ENCODE measurements at places on chromosomes 13 and 19.

DNA sequence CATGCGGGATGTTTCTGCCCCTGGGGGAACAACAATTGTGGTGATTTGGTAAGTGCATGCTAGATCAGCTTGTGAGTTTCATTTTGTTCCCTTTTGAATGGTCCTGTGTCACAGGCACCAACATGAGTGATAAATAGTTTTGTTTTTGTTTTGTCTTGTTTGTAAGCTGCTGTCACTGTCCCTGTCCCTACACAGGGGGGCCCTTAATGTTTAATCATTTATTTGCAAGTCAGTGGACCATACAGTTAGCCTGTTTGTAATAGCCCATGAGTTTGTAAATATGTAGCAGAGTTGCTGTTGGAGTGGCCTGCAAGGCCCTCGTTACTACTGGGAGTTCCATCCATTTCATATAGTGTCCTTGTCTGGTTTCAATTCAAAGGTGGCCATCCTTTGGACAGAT lies 979.6 kb upstream of the SPRY2 start:
- DNase-seq = no peak

DNA sequence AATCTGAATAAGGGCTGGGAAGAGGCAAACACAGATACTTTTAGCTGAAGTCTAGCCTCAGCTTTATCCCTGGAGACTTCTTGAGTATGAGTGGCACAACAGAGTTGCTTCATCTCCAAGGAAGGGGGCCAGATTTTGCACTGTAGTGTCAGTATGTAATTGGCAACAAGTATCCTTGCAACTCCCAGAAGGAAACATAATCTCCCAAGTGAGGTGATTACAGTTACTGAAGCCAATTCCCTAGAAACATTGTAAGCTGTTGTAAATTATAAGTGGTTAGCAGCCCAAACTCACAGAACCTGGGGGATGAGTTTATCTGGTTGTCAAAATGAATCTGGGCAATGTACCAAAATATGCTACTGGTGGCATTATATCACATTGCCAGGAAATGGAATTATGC lies 2065.7 kb upstream of the PCDH20 start:
- no peak for DNase-seq

DNA sequence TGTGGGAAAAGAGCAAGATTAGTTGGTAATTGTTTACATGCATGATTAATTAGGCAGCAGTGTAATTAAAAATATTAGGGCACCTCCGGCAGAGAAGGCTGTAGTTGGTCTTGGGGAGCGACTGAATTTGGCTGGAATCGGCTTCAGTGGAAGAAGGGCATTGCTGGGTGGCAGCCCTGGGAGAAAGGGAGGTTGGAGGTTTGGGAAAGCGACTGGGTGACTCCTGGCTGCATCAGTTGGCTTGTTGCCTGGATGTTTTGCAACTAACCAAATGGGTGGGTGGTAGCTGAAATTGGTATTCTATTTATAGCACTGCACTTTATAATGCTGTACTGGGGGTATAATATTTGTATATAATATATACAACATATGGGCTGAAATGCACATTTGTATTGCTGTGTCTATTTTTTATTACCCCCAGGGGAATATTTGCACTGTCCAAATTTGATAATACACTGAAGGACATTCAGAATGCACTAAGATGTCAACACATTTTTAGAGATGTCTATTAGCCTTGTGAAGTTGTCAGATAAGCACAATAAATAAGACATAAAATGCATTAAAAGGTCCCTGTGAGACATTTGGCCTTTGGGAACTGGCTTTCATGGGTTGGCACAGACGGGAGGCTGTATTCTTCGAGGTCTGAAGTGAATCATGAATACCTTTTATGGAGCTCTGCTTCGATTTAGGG lies 1.7 kb downstream of the B3GLCT start:
- DNase-seq = no peak

- no peak for DNase-seq
Measured at GRCh38 chr13:20291675-20292074, 59.6 kb upstream of the GJB6 start.

- DNase-seq = no peak
Measured at GRCh38 chr19:16702123-16702522, 17.5 kb upstream of the NWD1 start.

DNA sequence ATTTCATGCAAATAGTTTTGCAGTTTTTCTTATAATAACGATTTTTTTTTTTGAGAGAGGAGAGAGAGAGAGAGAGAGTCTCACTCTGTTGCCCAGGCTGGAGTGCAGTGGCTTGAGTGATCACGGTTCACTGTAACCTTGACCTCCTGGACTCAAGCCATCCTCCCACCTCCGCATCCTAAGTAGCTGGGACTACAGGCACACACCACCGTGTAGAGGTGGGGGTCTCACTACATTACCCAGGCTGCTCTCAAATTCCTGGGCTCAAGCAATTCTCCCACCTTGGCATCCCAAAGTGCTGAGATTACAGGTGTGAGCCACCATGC lies 26.8 kb upstream of the GJB6 start:
- DNase-seq = no peak
